ENCODE measurements at places on chromosomes 1 and 21. TPM values are rescaled to one million over a fixed set of nuclear protein-coding genes. Genes with fewer than 3 reads are reported as not detected.

DNA sequence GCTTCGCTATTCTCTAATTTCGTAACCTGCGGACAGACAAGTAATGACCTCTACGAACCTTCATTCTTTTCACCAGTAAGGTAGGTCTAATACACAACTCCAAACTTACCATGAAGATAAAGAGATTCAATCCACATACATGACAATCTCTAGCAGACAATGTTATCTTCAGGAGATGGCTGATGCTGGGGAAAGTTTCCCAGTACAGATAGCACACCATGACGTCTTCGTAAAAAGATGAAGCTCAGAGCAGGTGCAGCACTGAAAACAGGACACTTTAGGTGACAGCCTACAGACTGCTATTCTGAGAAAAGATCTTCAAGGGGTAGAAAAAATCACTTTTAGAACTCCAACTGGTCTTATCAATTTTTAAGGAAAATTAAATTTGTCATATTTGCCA is 41.3 kb downstream of the ZNF281 start:
- no peaks in the 10 kb centered on the region for H3K36me3 ChIP-seq
- H3K4me3 ChIP-seq = no peak overlapping the region
- H3K27ac ChIP-seq = no peak overlapping the region
- no peak for DNase-seq

DNA sequence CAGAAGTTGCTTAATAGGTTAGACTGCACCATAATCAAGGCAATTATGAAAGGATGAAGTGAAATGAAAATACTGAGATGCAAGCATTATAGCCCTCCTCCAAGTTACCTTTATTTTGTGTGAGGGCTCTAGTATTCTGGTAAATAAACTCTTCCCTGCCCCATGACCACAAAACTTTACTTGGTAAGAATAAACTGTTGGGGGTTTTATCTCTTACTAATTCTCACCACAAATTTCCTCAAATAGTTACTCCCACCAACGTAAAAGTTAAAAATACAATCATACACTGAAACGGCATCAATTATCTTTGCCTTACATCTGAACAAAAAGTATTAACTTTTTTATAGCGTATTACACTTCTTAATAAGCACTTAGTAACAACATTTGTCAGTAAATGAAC is 29.5 kb downstream of the C21orf91 start:
- no peaks in the 10 kb centered on the region for H3K36me3 ChIP-seq
- no peaks in the 10 kb centered on the region for H3K27me3 ChIP-seq
- H3K27ac ChIP-seq = peak overlapping the region; percentile 90
- H3K4me1 ChIP-seq = peaks cover 29% of the 10 kb centered on the region

The HRNR gene
- not detected for total RNA-seq

DNA sequence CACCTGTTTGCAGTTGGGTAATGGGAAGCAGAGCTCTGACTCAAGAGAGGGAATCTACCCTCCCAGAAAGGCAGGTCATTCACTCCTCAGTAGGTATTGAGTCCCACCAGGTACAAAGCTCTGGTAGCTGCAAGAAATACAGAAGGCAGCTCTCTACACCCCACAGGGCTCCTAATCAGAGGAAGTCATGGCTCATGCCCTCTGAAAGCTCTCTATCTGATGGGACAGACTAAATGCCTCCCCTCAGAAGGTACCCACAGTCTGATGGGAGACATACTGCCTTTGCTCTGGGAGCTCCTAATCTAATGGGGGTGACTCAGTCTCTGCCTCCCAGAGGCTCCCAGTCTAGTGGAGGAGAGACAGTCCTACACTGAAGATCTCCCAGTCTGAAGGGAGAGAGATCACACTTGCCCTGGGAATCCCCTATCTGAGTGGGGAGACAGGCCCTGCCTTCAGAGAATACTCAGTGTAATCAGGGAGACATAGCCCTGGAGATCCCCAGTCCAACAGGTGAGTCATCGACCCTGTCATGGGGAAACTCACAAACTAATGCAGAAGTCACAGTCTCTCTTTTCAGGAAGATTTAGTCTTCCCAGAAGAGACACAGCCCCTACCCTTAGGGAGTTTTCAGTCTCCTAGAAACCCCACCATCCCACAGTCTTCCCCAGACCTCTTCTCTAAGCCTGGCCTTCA is 23.7 kb downstream of the CAMK1G start:
- no peak overlapping the region for H3K4me3 ChIP-seq
- H3K36me3 ChIP-seq = no peaks in the 10 kb centered on the region
- H3K27ac ChIP-seq = no peak overlapping the region
- H3K4me1 ChIP-seq = no peaks in the 10 kb centered on the region
- H3K27me3 ChIP-seq = no peaks in the 10 kb centered on the region

The LUZP1 gene
- 24.8 TPM for total RNA-seq

- H3K27ac ChIP-seq = no peak overlapping the region
- DNase-seq = no peak
- H3K36me3 ChIP-seq = peaks cover 34% of the 10 kb centered on the region
- H3K4me1 ChIP-seq = peaks cover 63% of the 10 kb centered on the region
- H3K4me3 ChIP-seq = no peak overlapping the region
- H3K27me3 ChIP-seq = no peaks in the 10 kb centered on the region
Measured at GRCh38 chr1:12456979-12457378, 161.0 kb downstream of the DHRS3 start.

- no peaks in the 10 kb centered on the region for H3K36me3 ChIP-seq
- H3K4me3 ChIP-seq = peak overlapping the region; percentile 77
- peaks cover 30% of the 10 kb centered on the region for H3K4me1 ChIP-seq
- DNase-seq = peak; percentile 58
- peak overlapping the region; percentile 100 for H3K27ac ChIP-seq
Measured at GRCh38 chr1:44819608-44820327, 11.4 kb downstream of the BTBD19 start.

DNA sequence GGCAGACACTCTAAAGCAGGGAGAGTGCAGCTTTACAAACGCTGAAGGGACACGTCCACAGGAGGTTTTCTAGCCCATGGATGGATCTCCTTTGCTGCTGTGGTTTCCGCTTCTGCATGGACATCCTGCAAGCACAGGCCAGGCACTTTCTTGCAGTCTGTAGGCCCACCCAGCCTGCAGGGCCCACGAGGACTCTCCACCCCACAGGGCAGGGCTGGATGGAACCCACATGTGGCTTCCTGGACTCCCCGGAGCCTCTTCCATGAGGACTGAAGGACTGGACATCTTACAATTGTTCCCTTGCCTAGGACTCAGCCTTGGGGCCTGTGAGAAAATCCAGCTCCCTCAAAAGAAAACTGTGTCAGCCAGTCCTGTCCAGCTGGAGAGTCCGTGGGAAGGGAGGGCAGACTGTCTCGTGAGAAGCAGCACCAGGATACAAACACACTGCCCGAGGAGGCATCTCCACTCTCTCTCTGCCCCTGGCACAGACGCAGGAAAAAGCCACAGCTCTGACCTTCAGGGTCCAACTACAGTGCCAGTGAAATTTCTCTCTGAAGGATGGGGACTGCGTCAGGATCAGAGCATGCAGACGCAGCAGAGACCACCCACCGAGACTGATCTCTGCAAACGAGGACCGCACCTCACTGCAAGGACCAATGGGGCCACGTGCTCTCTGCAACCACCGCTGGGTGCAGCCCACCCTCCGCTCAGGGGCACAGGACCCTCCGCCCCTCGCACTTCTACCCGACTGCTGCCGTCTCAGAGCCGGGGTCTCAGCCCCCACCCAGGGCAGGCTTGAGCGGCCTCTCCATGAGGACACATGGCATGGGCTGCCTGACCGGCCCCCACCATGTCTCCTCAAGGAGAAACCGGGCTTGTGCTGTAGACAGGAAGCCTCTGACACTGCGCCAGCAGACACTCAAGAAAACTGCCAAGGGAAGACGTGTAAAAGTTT is 130.1 kb downstream of the NPHP4 start:
- no peak overlapping the region for H3K4me3 ChIP-seq
- no peaks in the 10 kb centered on the region for H3K27me3 ChIP-seq
- no peak overlapping the region for H3K27ac ChIP-seq
- no peaks in the 10 kb centered on the region for H3K36me3 ChIP-seq

The MFSD2A gene
- total RNA-seq = 3.5 TPM

GRCh38 chr1:230626232-230626631 is 16.0 kb upstream of the COG2 start:
- DNase-seq = no peak
- peaks cover 27% of the 10 kb centered on the region for H3K27me3 ChIP-seq
- no peak overlapping the region for H3K27ac ChIP-seq
- H3K4me3 ChIP-seq = no peak overlapping the region

DNA sequence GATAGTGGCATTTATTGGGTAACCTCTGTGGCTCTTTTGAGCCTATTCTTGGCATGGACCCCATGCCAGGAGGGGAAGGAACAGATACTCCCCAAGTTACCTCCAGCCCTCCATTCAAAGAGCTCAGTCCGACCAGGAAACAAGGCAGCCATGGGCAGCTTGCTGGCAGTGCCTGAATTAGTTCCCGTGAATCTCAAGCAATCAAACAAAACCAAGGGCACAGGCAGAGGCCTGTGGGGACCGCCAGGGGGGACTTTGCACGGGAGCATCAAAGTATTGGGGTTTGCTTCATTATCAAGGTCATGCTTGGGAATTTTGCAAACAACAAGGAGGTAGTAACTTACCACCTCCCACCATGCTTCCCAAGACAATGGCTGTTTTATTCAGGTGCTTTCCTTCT is 81.2 kb upstream of the IFFO2 start:
- no peaks in the 10 kb centered on the region for H3K4me1 ChIP-seq
- H3K36me3 ChIP-seq = no peaks in the 10 kb centered on the region
- H3K27ac ChIP-seq = no peak overlapping the region
- no peak for DNase-seq
- H3K27me3 ChIP-seq = no peaks in the 10 kb centered on the region

The BEST4 gene
- total RNA-seq = 1.2 TPM

DNA sequence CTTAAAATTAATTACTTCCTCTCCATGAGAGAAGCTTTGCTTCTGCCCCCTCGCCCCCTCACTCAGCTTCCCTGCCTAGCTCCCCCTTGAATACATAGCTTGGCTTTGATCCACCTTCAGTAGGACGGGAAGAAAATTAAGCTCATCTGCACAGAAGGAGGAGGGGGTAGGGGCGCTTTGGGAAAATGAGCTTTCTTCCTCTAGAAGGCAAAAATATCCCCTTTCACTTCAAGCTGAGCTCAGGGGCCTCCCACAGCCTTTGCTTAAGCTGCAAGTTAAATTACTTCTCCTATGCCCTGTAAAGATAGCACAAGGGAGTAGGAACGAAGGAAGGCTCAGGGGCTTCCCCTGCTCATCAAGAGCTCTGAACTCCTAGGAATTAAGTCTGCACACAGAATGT is 65.2 kb upstream of the GOLT1A start:
- DNase-seq = no peak
- no peaks in the 10 kb centered on the region for H3K4me1 ChIP-seq
- H3K36me3 ChIP-seq = no peaks in the 10 kb centered on the region
- H3K27me3 ChIP-seq = peaks cover 45% of the 10 kb centered on the region
- no peak overlapping the region for H3K27ac ChIP-seq
- no peak overlapping the region for H3K4me3 ChIP-seq

The PRDM15 gene
- total RNA-seq = 17.8 TPM

DNA sequence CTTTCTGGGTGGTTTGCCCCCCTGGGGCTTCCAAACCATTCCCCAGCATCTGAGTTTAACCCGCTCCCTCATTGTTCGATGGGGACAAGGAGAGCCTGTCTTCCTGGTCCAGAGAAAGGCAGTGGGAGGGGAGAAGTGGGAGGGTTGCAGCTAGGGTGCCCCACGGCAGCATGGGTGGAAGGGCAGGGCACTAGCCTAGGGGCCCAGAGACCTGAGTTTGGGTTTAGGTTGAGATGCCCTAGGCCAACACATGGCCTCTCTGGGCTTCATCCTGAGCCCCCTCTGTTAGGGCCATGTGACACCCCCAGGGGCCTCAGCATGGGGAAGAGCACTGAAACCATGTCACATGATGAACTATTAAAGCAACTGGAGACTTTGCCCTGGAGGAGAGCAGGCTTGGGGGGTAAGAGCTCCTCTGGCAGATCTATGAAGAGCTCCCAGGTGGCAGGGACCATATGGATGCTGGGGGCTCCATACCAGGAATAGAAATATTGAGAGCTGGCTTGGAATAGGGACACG is 9.7 kb upstream of the RUNX3 start:
- DNase-seq = no peak
- no peak overlapping the region for H3K4me3 ChIP-seq
- no peak overlapping the region for H3K27ac ChIP-seq
- H3K4me1 ChIP-seq = no peaks in the 10 kb centered on the region
- H3K27me3 ChIP-seq = no peaks in the 10 kb centered on the region

DNA sequence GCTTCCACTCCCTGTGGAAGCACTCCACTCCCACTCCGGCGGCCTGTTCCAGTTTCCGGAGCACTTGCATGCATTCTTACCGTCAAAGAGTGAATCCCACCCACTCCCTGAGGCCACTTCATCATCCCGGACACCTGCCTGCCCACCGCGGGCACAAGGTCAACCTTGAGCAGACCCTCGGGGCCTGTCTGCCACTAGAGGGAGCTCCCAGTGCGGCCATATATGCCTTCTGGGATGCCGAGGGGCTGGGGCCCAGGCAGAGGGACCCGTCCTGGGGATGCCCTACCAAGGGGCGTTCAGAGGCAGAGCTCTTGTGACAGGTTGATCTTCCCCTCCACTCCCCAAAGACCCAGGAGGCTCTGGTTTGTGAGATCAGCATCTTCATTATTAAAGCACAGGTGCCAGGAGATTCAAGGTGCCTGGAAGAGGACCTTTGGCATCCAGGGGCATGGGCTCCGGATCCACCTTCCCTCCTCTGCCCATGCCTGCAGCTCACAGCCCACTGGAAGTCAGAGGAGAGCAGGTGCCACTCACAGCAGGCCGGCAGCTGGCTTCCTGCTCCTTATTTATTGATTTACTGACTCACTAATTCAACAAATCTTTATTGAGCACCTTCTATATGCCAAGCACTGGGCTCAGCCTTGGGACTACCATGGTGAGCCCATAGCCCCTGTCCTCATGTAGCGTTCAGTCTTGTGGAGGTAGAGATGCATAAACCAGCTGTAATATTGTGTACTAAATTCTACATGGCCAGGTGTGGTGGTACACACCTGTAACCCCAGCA is 47.3 kb downstream of the UBIAD1 start:
- H3K4me1 ChIP-seq = no peaks in the 10 kb centered on the region
- peak; percentile 6 for DNase-seq
- no peak overlapping the region for H3K4me3 ChIP-seq

The MEF2D gene
- 67.1 TPM for total RNA-seq

The FMN2 gene
- total RNA-seq = not detected

DNA sequence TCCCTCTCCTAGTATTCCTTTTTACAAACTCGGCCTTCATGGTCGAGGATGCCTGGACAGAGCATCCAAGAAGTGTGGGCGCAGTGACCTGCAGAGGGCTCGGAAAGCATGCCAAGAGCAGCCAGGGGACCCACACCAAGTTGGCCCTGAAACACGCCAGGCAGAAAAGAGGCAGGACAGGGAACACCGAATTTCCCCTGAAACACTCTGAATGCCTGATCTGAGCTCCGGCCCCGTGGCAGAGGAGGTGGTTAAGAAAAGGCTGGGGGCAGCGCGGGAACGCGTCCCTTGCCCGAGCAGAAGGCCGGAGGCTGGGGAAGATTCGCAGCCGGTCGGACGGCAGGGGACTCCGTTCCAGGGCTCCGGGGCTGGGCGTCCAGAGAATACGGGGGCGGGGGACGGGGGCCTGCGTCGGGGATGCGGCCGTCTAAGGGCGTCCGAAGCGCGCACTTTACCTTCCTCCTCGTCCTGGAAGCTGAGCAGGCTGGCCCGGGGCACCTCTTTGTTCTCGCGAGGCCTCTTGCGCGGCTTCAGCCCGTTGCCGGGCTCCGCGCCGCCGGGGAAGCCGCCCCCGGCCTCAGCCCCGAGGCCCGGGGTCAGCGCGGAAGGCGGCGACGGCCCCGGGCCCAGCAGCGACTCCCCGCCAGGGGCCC is 558 bp downstream of the PAXBP1 start:
- peaks cover 10% of the 10 kb centered on the region for H3K36me3 ChIP-seq
- no peaks in the 10 kb centered on the region for H3K27me3 ChIP-seq
- DNase-seq = peak; percentile 47
- H3K4me1 ChIP-seq = peaks cover 17% of the 10 kb centered on the region
- H3K27ac ChIP-seq = no peak overlapping the region
- H3K4me3 ChIP-seq = peak overlapping the region; percentile 59

- DNase-seq = peak; percentile 78
- H3K27ac ChIP-seq = no peak overlapping the region
- H3K36me3 ChIP-seq = no peaks in the 10 kb centered on the region
- no peaks in the 10 kb centered on the region for H3K4me1 ChIP-seq
Measured at GRCh38 chr1:16187748-16188401, 24.6 kb downstream of the ARHGEF19 start.
